NCI-H2029 treated with DMSO at 0.1 percent for 48 hours (cell line): ENCODE measurements at places on chromosomes 1 and 21.
A peak's percentile ranks its signal among the peaks of the same experiment; 100 is the strongest.

DNA sequence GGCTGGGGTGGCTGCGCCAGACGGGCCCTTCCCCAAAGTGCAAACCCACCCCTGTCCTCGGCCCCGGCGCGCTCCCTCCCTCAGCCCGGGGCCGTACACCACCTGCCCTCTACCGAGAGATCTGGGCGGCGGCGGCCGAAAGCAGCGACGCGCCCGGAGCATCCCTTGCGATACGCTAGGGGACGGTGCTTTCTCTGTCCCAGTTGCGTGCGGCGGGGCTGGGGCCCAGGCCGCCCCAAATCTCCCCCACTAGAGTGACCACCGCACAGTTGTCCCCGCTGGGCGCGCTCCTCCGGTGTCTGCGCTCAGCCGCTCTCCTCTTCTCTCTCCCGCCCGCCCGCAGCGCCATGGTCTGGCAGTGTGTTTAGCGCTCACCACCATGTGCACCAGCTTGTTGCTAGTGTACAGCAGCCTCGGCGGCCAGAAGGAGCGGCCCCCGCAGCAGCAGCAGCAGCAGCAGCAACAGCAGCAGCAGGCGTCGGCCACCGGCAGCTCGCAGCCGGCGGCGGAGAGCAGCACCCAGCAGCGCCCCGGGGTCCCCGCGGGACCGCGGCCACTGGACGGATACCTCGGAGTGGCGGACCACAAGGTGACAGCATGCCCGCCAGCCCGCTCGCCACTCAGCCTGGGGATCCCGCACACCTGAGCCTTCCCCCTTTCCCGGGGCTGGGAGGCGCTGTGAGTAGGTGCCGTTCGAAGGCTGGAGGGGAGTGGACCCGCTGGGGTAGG, 1.0 kb downstream of the ST6GALNAC5 start:
- DNase-seq: no peak

- no peak for DNase-seq
These were observed 116.7 kb downstream of the DMRTB1 start for GRCh38 chr1:53575955-53576320.

DNA sequence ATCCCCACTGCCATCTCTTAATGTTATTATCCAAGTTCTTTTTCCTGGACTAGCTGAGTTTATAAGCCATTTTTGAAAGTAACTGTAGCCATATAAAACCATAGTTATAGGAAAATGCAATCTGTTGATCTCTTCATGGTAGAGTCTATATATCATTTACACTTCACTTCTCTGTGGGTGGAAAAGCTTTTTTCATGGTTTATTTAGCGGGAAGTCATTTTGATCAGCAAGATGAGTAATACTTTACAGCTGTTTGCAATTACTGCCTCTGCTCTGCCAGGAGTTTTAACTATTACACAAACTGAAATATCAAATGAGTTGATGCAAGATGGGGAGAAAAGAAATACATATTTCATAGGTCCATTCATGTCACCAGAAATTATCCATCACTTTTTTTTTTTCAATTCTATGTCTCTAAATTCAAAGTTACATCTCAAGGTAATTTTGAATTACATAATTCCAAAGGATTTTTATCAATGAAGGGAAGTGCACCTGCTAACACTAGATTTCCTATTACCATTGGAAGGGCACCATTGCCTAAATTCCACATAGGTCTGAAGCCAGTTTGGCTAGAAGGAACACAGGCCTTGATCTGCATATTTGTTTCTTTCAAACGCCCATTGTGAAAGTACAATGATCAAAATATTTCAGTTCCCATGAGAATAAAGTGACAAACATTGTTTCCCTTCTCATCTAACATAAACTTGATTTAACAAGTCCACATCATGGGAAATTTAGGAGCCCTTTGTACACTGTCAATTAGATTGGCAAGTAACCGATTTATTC, 296.7 kb downstream of the ZNF326 start:
- no peak for DNase-seq

DNA sequence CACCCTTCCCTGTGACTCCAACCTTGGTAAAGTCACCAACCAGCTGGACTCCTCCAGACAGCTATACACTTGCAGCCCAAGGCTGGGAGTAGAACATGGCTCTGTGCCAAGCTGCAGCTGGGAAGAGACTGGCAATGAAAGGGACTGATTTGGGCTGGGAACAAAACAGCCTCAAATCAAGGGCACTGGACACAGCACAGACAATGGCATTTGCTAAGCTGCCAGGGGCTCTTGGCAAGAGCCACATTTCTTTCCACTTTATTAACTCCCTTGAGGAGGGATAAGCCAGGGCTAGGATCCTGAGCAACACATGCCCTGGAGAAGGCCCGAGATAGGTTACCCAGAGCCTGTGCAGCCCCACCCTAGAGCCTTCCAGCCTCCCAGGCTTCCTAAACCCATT, 12.0 kb downstream of the SYT11 start:
- DNase-seq: peak; percentile 25

DNA sequence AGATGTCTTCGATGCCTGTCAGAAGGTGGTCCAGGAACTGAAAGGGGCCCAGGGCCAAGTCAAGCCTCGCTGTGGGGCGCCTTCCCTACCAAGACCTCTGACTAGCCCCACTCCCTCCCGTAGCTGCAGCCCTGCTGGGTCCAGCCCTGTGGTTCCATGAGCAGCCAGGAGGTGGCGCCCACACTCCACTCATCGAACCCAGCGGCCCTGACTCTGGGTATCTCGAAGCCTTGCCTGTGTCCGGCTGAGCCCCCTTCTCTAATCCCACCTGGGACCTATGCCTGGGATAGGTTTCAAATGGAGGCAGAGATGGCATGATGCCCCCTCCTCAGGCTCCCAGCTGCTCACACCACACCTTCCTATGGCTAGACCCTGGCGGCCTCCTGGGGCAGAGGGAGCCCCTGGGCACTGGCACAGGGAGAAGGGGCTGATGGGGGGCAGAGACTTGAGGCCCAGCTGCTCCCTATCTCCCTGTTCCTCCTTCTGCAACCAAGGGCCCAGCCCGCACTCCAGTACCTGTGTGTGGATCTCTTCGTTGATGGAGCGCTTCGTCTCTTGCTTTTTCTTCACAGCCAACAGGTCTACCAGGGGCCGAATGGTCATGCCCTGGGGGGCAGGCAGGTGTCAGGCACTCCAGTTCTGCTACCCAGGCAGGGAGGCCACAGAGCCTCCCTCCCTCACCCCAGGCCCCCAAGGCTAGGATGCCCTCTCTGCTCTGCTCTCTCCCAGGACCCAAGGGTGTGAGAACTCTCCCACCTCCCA, 52.0 kb downstream of the SLC9A1 start:
- no peak for DNase-seq

DNA sequence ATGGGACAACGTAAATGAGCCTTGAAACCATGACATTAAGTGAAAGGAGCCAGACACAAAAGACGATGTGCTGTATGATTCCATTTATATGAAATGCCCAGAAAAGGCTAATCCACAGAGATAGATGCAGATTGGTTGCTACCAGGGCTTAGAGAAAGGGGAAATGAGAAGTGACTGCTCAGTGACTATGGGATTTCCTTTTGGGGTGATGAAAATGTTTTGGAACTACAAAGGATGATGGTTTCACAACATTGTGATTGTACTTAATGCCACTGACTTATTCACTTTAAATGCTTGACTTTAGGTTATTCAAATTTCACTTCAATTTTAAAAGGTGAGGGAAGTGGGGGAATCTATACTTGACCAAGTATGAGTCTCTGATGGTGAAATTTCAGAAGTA, 414.3 kb downstream of the SETD4 start:
- DNase-seq: no peak

DNA sequence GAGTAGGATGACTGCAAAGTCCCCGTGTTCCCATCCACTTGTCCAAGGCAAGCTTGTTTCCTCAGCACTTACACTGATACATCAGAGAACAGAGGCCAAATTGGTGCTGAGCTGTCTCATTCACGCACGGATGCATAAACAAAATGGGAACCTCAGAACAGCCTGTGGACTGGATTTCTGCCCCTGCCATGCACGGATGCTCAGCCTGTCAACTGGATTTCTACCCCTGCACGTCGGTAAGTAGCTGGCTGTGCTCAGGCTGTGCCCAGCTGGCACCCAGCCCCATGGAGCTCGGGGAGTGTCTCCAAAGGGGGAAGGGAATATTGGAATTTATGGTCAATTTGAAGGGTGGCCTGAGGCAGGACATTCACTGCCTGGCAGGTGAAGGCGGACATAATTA, 40.8 kb upstream of the TMPRSS2 start:
- no peak for DNase-seq

GRCh38 chr1:71836904-71837303, 445.4 kb downstream of the NEGR1 start:
- DNase-seq: no peak

GRCh38 chr1:93177991-93178390, 2.2 kb downstream of the TMED5 start:
- no peak for DNase-seq

- no peak for DNase-seq
These were observed 1.6 kb upstream of the SRSF4 start for GRCh38 chr1:29183287-29183686.

DNA sequence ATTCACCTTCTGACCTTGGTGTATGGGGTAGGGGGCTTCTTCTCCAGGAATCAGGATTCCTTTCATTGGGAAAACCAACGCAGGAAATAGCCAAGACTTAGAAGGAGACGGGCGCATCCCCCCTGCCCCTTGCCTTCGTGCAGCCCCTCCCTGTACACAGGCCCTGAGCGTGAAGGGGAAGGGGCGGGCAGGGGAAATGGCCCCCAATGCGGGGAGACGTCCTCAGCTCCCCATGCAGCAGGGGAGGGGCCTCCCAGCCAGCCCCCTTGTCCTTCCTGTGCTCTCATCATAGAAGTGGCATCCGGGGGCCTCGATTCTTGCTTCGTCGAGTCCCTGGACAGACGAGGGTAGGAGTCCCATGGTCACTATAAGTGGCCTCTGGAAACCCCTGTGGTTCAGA, 116.9 kb downstream of the AJAP1 start:
- DNase-seq: no peak

DNA sequence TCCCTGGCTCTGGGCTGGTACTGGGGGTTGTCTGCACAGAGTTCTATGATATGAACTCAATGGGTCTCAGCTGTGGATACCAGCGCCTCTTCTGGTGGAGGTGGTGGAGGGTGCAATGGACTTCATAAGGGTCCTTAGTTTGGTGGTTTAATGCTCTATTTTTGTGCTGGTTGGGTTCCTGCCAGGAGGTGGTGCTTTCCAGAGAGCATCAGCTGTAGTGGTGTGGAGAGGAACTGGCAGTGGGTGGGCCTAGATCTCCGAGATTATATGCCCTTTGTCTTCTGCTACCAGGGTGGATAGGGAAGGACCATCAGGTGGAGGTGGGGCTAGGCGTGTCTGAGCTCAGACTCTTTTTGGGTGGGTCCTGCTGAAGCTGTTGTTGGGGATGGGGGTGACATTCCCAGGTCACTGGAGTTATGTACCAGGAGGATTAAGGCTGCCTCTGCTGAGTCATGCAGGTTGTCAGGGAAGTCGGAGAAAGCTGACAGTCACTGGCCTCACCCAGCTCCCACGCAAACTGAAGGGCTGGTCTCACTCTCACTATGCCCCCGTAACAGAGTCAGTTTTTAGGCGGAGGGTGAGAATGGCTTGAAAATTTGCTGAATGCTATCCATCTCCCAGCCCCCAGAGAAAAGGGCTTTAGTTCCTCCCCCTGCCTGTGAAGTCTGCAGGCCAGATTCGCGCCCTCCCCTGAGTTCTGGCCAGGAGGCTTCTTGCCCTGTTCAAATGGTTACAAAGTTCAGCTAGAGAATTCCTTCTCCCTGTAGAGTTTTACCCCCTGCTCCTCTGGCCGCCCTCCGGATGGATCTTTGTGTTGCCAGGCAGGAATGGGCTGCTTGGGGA, 902.9 kb downstream of the LTN1 start:
- no peak for DNase-seq

GRCh38 chr21:44779417-44780136, 22.0 kb downstream of the UBE2G2 start:
- DNase-seq: no peak

- DNase-seq: no peak
These were observed 24.0 kb upstream of the C1orf21 start for GRCh38 chr1:184362876-184363275.

GRCh38 chr1:170700842-170701615, 37.1 kb downstream of the PRRX1 start:
- no peak for DNase-seq
